ENCODE measurements at places on chromosomes 3 and 15.

DNA sequence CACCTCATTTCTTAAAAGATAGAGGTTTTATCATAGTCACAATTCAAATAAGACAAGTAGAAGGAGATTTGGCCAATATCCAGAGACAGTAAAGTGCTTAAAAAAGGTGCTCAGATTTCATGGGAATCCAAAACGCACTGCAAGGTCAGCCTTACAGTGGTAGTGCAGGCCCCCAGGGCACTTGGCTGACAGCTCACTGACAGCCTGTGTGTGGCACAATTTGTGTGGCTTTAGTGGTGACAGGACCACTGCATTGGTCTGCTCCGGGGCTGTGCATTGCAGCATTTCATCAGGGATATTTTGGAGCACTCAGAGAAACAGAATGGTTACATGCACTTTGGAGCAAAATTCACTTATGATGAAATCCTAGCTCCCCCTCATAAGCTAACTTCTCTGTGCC, 544.3 kb downstream of the NTRK3 start:
- DNase-seq = no peak

- DNase-seq = no peak
Measured at GRCh38 chr3:35800960-35801459, 161.7 kb downstream of the ARPP21 start.

- no peak for DNase-seq
Measured at GRCh38 chr3:158430968-158431367, 140.0 kb upstream of the MLF1 start.

DNA sequence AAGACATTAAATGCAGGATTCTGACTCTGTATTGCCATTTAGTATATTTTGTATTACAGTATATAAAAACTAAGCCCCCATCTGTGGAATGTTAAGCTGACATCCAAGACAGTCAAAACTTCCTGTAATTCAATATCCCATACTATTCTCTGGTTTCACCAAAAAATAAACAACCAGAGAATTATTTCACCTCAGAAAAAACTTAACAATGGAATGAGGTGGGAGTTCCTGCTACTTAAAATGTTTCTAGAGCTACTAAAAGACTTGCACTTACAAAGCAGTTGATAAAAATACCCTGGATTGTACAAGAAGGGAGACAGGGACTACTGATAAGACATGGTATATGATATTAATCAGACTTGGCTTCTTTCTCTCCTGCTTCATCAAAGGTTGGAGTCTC, 8.3 kb downstream of the ARL13B start:
- DNase-seq = no peak

GRCh38 chr3:165895919-165896318, 58.7 kb upstream of the BCHE start:
- DNase-seq = no peak

DNA sequence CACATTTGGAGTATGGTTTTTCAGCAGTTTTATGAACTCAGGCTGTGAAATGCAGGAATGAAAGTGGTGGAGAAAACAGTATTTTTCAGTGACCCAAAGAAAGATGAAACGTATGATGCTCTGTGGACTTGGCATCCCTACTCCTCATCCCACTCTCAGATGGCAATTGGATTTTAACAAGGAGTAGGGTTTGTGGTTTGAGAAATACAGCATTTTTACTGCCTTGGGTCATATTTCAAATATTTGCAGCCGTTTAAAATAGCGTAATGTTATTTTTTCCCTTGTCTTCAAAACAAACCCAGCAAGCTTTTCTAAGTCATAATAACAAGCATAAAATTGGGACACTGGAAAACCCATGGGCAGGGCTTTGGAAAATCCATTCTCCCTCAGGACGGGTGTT, 117.2 kb upstream of the LRIG1 start:
- no peak for DNase-seq

GRCh38 chr3:12618426-12618825, 45.5 kb downstream of the RAF1 start:
- DNase-seq = no peak

GRCh38 chr15:88301311-88301710, 44.8 kb upstream of the NTRK3 start:
- DNase-seq = no peak

DNA sequence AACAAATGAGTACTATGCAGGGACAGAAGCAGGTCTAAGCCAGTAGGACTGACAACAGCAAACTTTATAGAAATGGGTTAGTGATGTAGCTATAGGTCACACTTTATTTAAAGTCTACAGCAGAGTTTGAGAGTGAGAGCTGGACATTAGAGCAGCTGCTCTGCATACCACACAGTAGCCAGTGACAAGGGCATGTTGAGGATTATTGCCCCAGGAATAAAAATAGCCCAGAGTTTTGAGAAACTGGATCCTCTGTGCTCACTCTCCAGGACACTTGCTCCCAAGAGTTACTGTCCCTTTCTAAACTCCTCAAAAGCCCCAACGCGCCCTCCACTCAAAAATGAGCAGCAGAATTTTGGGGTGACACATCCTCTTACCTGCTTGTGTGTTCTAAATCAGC, 21.1 kb downstream of the LRTM1 start:
- DNase-seq = no peak

DNA sequence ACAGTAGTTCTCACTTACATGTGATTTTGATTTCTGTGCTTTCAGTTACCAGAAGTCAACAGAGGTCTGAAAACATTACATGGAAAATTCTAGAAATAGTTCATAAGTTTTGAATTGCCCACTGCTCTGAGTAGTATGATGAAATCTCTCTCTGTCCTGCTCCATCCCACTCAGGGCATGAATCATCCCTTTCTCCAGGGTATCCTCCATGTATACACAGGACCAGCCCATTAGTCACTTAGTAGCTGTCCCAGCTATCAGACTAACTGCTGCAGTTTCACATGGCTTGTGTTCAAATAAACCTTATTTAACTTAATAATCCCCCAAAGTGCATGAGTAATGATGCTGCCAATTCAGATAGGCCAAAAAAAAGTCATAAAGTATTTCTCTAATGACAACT, 38.6 kb downstream of the EPHA3 start:
- DNase-seq = no peak

- DNase-seq = no peak
Measured at GRCh38 chr15:39139431-39140059, 441.3 kb upstream of the THBS1 start.

GRCh38 chr15:28963711-28964081, 77.9 kb downstream of the APBA2 start:
- no peak for DNase-seq

GRCh38 chr3:126621627-126622345, 33.1 kb downstream of the TXNRD3 start:
- no peak for DNase-seq

- DNase-seq = no peak
Measured at GRCh38 chr3:81728766-81729544, 32.5 kb downstream of the GBE1 start.

GRCh38 chr3:196400331-196400730, 31.9 kb downstream of the UBXN7 start:
- DNase-seq = no peak

DNA sequence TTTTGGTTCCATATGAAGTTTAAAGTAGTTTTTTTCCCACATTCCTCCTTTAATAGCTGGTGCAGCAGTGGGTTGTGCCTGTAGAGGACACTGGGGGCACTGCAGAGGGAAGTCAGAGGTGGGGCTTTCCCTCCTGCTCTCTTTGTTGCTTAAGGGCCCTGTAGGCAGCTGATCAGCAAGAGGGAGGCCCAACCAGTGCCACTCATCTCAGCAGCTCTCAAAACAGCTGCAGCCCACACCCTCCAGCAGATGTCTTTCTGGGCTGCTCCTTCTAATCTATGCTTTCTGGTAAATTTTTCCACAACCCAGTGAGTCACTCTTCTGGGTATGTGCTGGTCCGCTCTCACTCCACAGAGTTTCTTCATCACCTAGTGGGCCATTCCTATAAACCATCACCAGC, 263.8 kb downstream of the FEZF2 start:
- DNase-seq = no peak

- DNase-seq = no peak
Measured at GRCh38 chr3:13335503-13335902, 84.6 kb downstream of the NUP210 start.

GRCh38 chr3:196207833-196208607, 3.2 kb downstream of the ZDHHC19 start:
- DNase-seq = peak; percentile 42

DNA sequence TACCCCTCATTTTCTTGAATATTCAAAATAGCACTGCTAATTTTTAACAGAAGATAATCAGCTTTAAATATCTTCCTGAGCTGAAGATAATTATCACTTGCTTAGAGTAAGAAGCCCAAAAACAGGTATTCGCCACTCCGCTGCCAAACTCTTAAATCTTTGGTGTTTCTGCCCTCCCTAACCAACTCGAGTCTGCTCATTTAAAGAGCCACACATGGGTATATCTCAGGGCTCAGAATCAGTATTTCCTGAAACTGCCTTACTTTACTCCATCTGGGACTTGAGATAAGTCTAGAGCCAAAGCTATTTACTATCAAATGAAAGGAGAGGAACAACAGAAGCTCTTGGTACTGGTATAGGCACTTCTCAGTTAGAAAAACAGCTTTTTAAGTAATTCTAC, 10.8 kb downstream of the PDCD10 start:
- DNase-seq = no peak

DNA sequence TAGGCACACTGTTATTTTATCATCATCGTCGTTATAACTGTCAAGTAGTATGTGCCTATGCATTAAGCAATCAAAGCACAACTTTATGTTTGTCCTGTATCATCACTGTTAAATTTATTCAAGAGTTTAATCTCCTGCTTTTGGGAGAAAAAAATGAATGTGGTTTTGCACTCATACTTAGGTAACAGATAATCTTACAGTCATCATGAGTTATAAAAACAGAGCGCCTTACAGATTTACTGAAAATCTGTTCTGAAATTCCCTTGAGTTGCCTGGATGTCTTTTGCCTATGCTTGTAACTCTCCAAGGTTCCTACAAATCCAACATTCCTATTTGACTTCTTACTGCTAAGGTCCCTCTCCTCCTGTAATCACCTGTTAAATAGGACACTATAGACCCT, 307.3 kb downstream of the ZIC4 start:
- DNase-seq = no peak

- DNase-seq = no peak
Measured at GRCh38 chr3:81245501-81245900, 515.9 kb downstream of the GBE1 start.

GRCh38 chr3:139329364-139329850, 14.4 kb upstream of the MRPS22 start:
- DNase-seq = peak; percentile 87

DNA sequence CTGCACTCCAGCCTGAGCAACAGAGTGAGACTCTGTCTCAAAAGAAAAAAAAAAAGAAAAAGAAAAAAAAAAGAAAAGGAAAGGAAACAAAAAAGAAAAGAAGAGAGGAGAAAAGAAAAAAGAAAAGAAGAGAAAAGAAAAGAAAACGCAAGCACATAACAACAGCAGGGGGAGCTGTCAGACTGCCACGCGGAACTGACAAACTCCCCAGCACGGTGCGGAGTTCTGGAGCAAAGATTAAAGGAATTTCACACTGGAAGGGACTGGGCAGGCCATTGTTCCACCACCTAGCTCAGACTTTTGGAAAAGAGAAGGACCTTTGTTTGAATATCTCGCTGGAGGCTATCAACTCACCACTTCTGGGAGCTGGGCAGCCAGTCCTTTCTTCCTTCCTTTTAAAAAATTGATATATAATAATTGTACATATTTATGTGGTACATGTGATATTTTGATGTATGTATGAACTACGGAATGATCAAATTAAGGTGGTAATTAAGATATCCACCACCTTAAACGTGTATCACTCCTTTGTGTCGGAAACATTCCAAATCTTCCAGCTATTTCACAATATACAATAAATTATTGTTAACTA, 40.5 kb downstream of the DPPA2 start:
- DNase-seq = no peak

- DNase-seq = no peak
Measured at GRCh38 chr3:170808041-170808440, 62.0 kb downstream of the RPL22L1 start.

- DNase-seq = no peak
Measured at GRCh38 chr3:177466074-177466473, 268.8 kb upstream of the TBL1XR1 start.

GRCh38 chr3:106256249-106256957, 387.6 kb upstream of the CBLB start:
- no peak for DNase-seq

DNA sequence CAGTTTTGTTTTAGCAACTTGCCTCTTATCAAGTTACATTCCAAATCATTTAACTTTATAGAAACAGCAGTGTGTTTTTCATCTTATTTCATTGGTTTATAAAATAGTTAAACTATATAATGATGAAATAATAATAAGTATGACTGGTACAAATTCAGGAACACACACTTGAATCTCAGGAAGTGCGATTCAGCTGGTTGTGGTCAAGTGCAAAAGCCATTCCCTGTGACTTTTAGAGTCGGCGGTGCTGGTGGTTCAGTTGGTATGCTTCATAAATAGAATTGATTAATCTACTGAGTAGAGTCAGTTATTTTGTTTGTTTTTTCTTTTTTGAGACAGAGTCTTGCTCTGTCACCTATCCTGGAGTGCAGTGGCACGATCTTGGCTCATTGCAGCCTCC, 22.7 kb downstream of the SACM1L start:
- no peak for DNase-seq

DNA sequence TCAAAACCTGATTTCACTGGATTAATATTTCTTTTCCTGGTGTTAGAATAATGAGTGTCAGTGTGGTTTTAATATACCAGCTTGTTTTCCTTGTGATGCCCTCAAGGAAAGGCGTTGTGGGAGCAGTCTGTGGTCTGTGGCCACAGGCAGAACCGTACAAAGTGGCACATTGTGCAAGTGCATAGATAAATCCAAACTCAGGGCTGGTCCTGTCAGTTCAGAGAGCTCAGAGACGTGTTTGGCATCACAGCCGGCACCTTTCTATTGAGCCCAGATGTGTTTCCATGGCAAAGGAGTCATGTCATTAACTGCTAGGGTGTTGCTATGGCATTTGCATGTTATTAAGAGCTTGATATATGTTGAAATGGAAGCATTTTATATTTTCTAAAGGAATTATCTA, 289.9 kb upstream of the RASGRP1 start:
- DNase-seq = no peak

- no peak for DNase-seq
Measured at GRCh38 chr3:135784557-135784956, 181.0 kb upstream of the PPP2R3A start.

- DNase-seq = no peak
Measured at GRCh38 chr15:95522533-95522932, 808.0 kb upstream of the NR2F2 start.

DNA sequence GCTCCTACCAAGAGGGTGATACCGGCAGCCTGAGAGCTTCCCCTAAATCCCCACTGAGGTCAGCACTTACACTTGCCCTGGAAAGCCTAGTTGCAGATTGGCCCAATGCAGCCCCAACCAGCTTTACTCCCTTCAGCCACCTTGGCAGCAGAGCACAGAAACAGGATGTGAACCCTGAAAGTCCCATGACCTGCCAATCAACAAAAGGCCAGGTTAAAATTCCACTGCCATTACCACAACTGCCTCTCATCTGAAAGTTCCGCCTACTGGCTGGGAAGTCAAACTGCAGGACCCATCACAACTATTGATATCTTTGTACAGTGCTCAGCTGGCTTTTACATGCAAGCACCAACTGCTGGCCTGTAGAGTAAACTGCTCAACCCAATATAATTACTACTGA, 156.2 kb downstream of the ZMAT3 start:
- no peak for DNase-seq

All from effector memory CD8-positive, alpha-beta T cell (primary cell).